Activated CD8-positive, alpha-beta memory T cell treated with anti-CD3 and anti-CD28 coated beads, Interleukin-2, amount 10 ng/mL, durations not matched to agents 7 days and 5 days (primary cell): ENCODE measurements at places on chromosomes 3 and 15.

DNA sequence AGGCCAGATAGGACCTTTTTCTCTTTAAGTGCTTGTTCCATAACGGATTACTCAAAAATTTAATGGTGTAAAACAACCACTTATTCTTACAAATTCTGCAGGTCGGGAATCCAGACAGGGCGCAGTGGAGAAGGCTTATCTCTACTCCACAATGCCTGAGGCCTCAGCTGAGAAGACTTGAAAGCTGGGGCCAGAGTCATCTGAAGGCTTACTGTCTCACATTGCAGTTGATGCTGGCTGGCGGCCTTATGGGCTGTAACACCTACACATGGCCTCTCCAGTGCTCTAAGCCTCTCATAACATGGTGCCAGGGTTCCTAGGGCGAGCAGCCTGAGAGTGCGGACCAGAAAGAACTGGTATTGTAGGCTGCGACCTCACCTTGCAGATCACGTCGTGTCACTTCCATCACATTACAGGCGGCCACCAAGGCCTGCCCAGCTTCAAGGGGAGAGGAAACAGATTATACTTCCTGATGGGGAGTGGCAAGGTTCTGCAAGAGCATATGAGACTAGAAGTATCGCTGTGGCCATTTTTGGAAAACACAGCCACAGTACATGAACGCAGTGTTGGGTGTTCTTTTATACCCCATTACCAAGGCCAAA is 32.4 kb downstream of the CMTM7 start:
- H3K36me3 ChIP-seq = peaks cover 5% of the 10 kb centered on the region
- H3K4me3 ChIP-seq = peak overlapping the region; percentile 66
- peak overlapping the region; percentile 93 for H3K27ac ChIP-seq
- DNase-seq = peak; percentile 78
- H3K4me1 ChIP-seq = peaks cover 94% of the 10 kb centered on the region

- no peaks in the 10 kb centered on the region for H3K36me3 ChIP-seq
- H3K27ac ChIP-seq = no peak overlapping the region
- H3K27me3 ChIP-seq = no peaks in the 10 kb centered on the region
- no peaks in the 10 kb centered on the region for H3K4me1 ChIP-seq
- no peak overlapping the region for H3K4me3 ChIP-seq
Measured at GRCh38 chr15:100716456-100717085, 114.2 kb downstream of the ASB7 start.

DNA sequence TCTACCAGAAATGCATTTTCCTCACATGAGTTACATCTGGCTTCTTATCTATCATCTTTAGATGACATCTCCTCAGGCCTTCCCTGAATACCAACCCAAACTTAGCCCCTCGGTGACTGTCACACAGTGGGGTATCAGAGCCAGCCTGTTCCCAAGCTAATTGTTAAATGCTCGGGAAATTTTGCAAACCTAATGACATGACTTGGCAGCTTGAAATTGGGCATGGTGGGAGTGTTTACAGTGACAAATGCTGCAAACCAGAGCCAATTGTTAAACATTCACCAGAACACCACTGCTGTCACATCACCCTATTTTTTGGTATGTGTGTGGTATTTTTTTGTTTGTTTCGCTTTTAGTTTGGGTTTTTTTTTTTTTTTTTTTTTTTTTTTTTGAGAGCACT is 130.8 kb downstream of the HCN4 start:
- H3K27me3 ChIP-seq = peaks cover 7% of the 10 kb centered on the region
- no peaks in the 10 kb centered on the region for H3K36me3 ChIP-seq
- H3K4me3 ChIP-seq = no peak overlapping the region

- H3K4me3 ChIP-seq = no peak overlapping the region
- H3K27ac ChIP-seq = no peak overlapping the region
- H3K36me3 ChIP-seq = no peaks in the 10 kb centered on the region
- H3K27me3 ChIP-seq = peaks cover 78% of the 10 kb centered on the region
- H3K4me1 ChIP-seq = peaks cover 39% of the 10 kb centered on the region
Measured at GRCh38 chr3:127485396-127486170, 105.0 kb downstream of the TPRA1 start.

DNA sequence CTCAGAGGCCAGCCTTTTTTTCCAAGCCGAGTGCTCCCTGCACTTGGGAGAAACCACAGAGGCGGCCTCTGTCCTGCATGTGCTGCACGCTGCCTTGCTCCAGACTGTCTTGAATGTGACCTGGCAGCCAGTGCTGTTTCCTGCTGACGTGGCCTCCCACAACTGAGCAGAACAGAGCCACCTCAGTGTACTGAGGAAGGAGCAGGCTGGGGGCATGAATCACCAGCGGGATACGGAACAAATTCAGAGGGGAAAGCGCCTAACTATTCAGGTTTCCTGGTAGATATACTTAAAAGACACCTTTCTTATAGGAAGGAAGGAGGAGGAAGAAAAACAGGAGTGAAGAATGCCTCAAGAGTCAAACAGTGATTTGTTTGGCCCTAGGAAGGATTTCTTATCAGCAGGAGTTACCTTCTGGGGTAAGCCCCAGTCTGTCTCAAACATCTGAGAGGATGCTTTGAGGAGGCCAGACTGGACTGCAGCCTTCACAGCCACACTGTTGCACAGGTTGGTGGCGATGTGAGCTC is 114.0 kb downstream of the FNDC3B start:
- peaks cover 33% of the 10 kb centered on the region for H3K4me1 ChIP-seq
- peaks cover 2% of the 10 kb centered on the region for H3K36me3 ChIP-seq
- DNase-seq = peak; percentile 63
- H3K4me3 ChIP-seq = no peak overlapping the region
- H3K27ac ChIP-seq = peak overlapping the region; percentile 35
